ENCODE measurements at places on chromosomes 5 and 9. TPM values are rescaled to one million over a fixed set of nuclear protein-coding genes. Genes with fewer than 3 reads are reported as not detected.

DNA sequence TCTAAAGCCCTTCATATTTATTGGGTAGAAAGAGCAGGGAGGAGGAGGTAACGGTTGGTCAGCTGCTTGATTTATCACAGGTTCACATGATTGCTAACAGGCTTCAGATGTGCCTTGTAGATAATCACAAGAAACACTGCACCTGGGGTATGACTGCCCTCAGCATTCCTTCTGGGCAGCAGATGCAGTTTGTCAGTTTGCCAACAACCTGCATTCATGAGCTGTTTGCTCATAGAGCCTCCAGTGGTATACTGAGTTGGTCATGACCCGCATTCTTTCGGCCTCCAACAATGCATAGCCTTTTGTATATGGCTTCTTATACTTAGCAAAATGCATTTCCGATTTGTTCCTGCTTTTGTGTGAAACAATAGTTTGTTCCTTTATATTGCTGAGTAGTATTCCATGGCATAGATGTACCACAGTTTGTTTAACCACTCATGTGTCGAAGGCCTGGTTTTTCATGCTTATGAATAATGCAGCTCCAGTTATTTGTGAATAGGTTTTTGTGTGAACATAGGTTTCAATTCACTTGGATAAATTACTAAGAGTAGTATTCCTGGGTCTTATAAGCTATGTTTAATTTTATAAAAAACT lies 83.6 kb downstream of the ARHGEF28 start:
- no peak for DNase-seq

- DNase-seq: no peak
These were observed 253.8 kb downstream of the ENC1 start for GRCh38 chr5:74386571-74387334.

GPRIN1 gene
- 0.72 TPM for total RNA-seq

GRCh38 chr9:90827181-90827871 lies 25.7 kb downstream of the SYK start:
- DNase-seq: no peak

- no peak for DNase-seq
These were observed 1.9 kb downstream of the KIAA1191 start for GRCh38 chr5:176359658-176360057.

CEL gene
- total RNA-seq: not detected

GAPT gene
- total RNA-seq: 11.8 TPM

GRCh38 chr5:95825495-95825894 lies 3.0 kb upstream of the GLRX start:
- DNase-seq: no peak

ANKRD55 gene
- total RNA-seq: 0.96 TPM

PRR16 gene
- total RNA-seq: 7.9 TPM

NUTM2G gene
- 0.48 TPM for total RNA-seq

PIP5KL1 gene
- total RNA-seq: 1.4 TPM

DNA sequence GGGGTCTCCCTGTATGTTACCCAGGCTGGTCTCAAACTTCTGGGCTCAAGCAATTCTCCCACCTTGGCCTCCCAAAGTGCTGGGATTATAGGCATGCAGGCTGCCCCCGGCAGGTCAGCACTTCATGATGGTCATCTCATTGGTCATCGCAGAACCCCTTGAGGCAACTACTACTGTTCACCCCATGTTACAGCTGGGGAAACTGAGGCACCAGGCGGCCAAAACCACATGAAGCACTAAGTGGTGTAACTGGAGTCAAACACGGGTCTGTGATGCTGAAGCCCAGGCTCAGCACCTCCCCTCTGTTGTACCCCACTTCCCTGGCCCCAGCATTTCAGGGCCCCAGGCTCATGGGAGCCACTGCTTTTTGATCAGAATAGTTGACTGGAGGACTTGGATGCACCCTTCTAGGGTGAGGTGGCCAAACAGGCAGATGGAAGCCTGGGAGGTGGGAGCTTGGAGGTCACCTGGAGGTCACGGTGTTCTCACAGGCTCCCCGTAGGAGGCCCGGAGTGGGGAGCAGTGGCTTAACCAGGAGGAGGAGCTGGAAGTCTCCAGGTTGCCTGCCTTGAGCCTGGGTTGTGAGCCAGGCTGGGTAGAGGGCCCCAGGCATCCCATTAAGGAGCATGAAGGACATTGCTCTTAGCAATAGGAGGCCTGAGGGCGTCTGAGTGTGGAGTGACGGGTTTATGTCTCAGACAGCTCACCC lies 57.3 kb upstream of the RPL26L1 start:
- DNase-seq: no peak

DNA sequence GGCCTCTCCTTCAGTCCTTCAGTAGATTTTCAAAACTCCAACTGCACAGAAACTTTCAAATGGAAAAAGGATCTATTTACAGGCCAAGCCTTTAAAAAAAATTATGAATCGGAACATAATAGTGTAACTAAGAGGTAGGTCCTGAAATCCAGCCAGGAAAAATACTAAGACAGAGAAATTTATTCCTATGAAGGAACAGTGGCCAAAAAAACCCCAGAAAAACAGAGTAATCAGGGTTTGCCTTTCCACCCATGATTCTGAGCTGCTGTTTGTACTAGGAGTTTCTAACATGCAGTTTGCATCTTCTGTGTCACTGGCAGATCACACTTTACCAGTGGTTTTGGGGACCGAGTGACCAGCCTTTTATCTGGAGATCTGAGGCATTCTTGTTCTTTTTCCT lies 93.1 kb upstream of the TMED7 start:
- peak; percentile 6 for DNase-seq

DNA sequence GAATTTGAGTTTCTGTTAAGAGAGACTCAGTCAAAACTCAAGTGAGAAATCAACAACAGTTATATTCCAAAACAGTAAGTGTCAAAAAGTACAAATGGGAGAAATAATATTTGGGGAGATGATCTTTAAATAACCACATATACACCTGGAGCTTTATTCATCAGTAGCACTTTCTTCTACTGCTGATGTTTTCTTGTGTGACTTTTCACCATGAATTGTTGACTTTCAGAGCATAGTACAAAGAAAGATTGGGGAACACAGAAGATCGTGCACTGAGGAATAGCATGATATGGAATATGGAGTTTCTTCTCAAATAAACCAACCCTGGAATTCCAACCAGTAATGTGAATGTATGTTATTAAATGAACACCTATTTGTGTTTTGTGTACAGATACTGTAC lies 130.7 kb downstream of the MLLT3 start:
- DNase-seq: no peak

GRCh38 chr5:82855893-82856550 lies 221.2 kb downstream of the TMEM167A start:
- peak; percentile 87 for DNase-seq

DNA sequence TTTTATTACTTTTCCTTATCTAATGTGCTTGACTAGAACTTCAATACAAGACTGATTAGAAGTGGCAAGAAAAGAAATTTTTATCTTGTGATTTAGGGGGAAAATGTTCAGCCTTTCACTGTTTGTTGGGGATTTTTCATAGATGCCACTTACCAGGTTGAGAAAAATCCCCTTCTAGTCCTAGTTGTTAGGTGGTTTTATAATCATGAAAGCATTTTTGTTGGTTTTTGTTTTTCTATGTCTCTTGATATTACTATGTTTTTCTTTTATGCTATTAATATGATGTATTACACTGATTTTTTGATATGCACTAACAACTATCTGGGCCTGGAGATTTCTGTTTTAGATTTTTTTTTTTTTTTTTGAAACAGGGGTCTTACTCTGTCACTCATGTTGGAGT lies 134.0 kb downstream of the PARP8 start:
- DNase-seq: no peak

SLC36A2 gene
- 1.7 TPM for total RNA-seq

GRCh38 chr9:97575673-97576200 lies 57.4 kb downstream of the TSTD2 start:
- no peak for DNase-seq

RGS7BP gene
- 1.7 TPM for total RNA-seq

PIP5K1B gene
- total RNA-seq: 14.9 TPM

C9orf50 gene
- total RNA-seq: 1.2 TPM

DNA sequence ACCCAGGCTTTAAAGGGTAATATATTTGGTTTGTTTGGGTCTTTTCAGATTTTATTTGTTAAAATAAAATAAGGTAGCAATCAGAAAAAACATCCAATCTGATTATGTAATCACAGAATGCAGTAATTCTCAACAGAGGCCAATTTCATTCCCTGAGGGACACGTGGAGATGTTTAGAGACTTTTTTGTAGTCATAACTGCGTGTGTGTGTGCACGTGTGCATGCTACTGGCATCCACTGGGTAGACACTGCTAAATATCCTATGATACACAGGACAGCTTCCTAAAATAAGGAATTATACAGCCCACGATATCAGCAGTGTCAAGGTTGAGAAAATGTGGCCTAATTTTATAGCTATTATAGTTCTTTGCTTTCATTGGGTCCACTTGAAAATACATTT lies 180.8 kb upstream of the KLF9 start:
- no peak for DNase-seq
